ENCODE measurements at places on chromosomes 6 and 20. TPM values are rescaled to one million over a fixed set of nuclear protein-coding genes. Genes with fewer than 3 reads are reported as not detected.

The MTFR2 gene
- total RNA-seq, result 1.0 TPM

The HCRTR2 gene
- not detected for total RNA-seq

The HTR1B gene
- total RNA-seq, result 0.57 TPM

The GHRH gene
- not detected for total RNA-seq

The BPIFB4 gene
- not detected for total RNA-seq

The RBM39 gene
- 236 TPM for total RNA-seq

The FIG4 gene
- 30.8 TPM for total RNA-seq

The HLA-DOB gene
- total RNA-seq, result 15.2 TPM

The TRIM27 gene
- 45.8 TPM for total RNA-seq

The LGSN gene
- 0.81 TPM for total RNA-seq

The PHACTR1 gene
- 80.3 TPM for total RNA-seq

The C20orf96 gene
- total RNA-seq, result 15.5 TPM

The L3MBTL1 gene
- total RNA-seq, result 50.3 TPM

The PLN gene
- not detected for total RNA-seq

The ROMO1 gene
- total RNA-seq, result 126 TPM

The FUT9 gene
- total RNA-seq, result not detected

The C6orf163 gene
- total RNA-seq, result 1.6 TPM

The PLG gene
- 0.71 TPM for total RNA-seq

The HCK gene
- total RNA-seq, result 70.1 TPM

The POM121L2 gene
- total RNA-seq, result not detected

The OR2J3 gene
- not detected for total RNA-seq

The SLC35D3 gene
- total RNA-seq, result not detected

The CALHM5 gene
- total RNA-seq, result 0.76 TPM

The RUNX2 gene
- total RNA-seq, result 3.3 TPM

The TFAP2C gene
- 6.5 TPM for total RNA-seq

The TNNC2 gene
- total RNA-seq, result 0.37 TPM

The TRAPPC3L gene
- total RNA-seq, result not detected

The RGS17 gene
- not detected for total RNA-seq

The ENPP1 gene
- 1.7 TPM for total RNA-seq

The RCAN2 gene
- total RNA-seq, result 7.1 TPM

The ZBTB46 gene
- total RNA-seq, result 25.3 TPM

The KIF25 gene
- total RNA-seq, result 0.54 TPM

The MAS1 gene
- 0.03 TPM for total RNA-seq

The PAQR8 gene
- 3.4 TPM for total RNA-seq

The LY6G6D gene
- not detected for total RNA-seq

The TNFRSF6B gene
- total RNA-seq, result 14.8 TPM

The SRSF12 gene
- 0.30 TPM for total RNA-seq

The ARMH2 gene
- 2.4 TPM for total RNA-seq

The ULBP3 gene
- 2.5 TPM for total RNA-seq

The HINT3 gene
- total RNA-seq, result 16.8 TPM

The PPP1R3G gene
- 0.10 TPM for total RNA-seq

The HFE gene
- total RNA-seq, result 5.1 TPM

All from upper lobe of left lung (tissue), 6 donors.